ENCODE measurements at places on chromosomes 4 and X. TPM values are rescaled to one million over a fixed set of nuclear protein-coding genes. Genes with fewer than 3 reads are reported as not detected.

Gene GABRA4
- not detected for total RNA-seq

GRCh38 chrX:68354879-68355628, 78.2 kb downstream of the OPHN1 start:
- DNase-seq, result peak; percentile 21

Gene C4orf51
- total RNA-seq, result not detected

GRCh38 chr4:155376387-155377268, at the start of gene MAP9:
TSS of gene MAP9 (minus strand) at chr4:155376965. CDS start at chr4:155375850, 1,115 bp downstream.
- peak; percentile 90 for DNase-seq

- no peak for DNase-seq
These were observed 83.8 kb downstream of the INPP4B start for GRCh38 chr4:142762280-142762679.

DNA sequence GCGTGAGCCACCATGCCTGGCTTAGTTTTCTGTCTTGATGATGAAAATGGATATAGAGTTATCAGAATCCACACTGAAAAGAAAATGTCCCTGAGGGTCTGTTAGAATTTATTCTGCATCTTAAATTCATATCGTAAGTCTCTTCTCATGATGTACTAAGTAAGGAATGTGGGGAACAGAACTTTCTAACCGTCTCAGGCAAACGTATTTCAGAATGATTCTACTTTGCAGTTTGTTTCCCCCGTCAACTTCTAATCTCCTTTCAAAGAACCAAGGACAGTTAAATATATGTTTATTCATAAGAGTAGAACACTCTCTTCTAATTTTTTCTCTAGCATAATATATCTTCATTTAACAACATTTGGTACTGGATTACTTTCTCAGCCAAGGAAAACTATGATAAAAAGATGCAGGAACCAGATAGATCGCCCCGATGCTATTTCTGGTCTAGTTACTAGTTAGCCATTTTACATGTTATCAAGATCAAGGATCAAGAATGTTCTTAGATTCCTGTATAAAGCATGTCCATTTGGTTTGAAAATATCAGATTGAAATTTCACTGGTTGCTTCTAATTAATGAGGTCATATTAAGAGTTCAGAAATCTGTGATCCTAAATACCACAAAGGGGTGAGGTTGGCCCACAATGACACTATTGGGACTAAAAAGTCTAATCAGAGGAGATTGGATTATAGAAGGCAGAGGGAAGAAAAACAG, 49.5 kb downstream of the METTL14 start:
- no peak for DNase-seq

DNA sequence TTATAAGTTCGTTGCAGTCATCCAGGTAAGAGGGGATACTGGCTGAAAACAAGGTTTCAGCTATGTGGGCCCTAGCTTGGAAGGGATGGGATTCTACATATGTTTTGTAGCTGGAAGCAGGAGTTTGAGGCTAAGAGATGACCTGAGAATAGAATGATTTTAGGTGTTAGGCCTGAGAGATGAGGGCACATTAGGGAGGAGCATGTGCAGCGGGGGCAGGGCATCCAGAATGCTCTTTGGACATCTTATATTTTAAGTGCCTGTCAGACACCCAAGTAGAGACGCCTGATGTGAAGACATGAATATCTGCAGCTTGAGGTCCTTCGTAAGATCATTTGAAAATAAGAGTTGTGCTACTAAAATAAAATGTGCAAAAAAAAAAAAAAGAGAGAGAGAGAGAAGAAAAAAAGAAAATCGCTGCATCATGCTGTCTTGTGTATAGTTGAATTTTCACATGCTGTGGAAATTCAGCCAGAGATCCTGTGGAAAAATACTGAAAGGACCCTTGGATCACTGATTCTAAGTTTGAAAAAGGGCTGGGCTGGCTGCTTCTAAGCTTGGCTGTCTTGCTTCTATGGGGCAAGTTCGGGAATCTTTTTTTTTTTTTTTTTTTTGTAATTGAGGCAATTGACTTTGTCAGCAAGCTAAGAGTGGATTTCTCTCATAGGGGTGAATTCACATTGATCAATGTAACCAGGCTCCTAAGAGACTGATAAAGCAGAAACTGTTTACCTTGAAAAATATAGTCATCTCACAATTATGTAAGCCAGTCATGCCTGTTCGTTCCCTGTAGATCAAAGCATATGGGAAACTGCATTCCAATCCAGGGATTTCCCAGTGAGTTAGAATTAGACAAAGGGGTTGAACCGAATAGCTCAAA, 341.0 kb upstream of the GATB start:
- DNase-seq, result peak; percentile 97

- DNase-seq, result no peak
These were observed 38.5 kb downstream of the ABCG2 start for GRCh38 chr4:88119943-88120342.

GRCh38 chr4:155005395-155006090, 202.9 kb upstream of the NPY2R start:
- peak; percentile 24 for DNase-seq

GRCh38 chr4:38774181-38774955, 8.4 kb downstream of the TLR10 start:
- DNase-seq, result peak; percentile 51

- peak; percentile 74 for DNase-seq
These were observed 161.7 kb downstream of the DCHS2 start for GRCh38 chr4:154329939-154330338.

Gene ITIH6
- total RNA-seq, result not detected

- DNase-seq, result no peak
These were observed 45.0 kb downstream of the CPLX1 start for GRCh38 chr4:780716-781492.

- peak; percentile 44 for DNase-seq
These were observed 242.0 kb downstream of the BCOR start for GRCh38 chrX:39855748-39856129.

Gene PDLIM3
- total RNA-seq, result 1.6 TPM

DNA sequence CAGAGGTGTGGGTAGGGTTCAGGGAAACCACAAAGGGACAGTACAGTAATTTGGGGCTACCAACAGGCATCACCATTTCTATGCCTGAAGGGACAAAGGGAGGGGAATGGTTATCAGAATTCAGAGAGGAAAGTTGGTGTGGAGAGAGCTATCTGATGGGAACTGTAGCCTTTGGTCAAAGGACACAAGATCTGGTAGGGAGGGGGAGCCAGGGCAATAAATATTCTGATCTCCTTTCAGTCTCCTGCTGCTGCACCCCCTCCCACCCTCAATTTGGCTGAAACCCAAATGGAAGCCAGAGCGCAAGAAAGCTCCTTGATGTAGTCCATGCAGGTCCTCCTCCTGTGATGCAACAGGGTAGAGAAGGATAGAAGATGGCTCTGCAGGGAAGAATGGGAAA, 14.6 kb downstream of the PGK1 start:
- DNase-seq, result no peak

DNA sequence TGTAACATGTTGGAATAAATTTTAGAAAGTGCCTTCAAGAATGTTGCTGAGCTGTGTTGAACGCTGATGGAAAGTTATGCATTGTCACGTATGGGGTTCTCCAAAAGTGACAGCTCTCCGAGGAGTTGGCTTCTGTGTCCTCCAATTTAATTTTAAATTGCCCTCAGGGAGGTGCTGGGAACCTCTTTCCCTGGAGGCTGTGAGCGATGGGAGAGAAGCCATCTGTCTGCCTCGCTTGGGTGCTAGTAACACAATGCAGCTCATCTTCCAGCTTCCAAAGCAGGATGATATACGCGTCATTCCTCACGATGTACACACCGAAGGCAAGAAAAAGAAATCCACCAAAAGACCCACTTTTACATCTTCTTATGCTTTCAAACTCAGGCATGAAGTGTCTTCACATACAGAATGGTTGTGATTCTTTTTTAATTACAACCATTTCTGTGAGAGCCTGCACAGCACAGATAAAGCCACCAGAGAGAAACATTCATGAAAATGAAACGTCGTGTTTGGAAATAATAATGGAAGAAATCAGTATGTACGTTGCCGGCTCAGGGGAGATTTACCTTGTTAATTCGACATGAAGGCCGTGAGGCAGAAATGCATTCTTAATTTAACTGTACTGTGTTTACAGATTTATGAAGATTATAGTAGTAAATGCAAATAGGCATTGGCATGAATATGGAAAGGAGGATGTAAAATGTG, 218.9 kb downstream of the ASMT start:
- DNase-seq, result no peak

DNA sequence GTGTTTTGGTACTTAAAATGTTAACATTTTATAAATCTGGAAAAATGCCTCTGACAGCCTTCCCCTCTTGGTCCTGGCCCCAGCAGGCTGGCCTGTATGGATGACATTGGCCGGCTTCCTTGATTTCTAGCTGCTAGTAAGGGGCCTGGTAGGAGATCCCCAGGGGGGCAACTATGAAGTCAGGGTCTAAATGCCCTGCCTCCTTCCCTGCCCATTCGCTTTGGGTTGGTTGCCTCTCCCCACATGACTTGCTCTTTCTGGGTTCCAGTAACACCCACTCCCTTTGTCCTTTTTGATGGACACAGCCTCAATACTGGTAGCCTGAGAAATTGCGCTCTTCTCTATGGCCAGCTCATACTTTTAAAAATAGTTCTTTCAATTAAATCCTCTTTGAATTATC, 78.0 kb upstream of the MAD2L1 start:
- no peak for DNase-seq

Gene HSD17B13
- not detected for total RNA-seq

DNA sequence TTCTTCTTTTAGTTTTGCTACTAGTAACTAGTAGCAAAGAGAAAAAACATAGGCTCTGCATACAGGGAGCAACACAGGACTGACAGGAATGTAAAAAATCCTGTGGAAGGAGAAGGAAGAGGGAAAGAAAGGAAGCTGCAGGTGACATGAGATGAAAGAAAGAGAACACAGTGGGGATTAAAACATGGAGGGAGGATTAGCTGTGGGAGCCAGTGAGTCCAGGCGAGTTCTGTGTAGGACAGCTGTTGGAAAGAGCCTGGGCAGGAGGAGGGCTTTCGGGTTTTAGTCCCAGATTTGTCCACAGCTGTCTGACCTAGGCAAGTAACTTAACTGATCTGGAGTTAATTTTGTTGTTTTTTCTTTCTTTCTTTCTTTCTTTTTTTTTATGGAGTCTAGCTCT, 21.6 kb downstream of the CCNG2 start:
- DNase-seq, result no peak

Gene POF1B
- total RNA-seq, result 7.7 TPM

GRCh38 chr4:156401371-156401770, 447.7 kb upstream of the CTSO start:
- no peak for DNase-seq

DNA sequence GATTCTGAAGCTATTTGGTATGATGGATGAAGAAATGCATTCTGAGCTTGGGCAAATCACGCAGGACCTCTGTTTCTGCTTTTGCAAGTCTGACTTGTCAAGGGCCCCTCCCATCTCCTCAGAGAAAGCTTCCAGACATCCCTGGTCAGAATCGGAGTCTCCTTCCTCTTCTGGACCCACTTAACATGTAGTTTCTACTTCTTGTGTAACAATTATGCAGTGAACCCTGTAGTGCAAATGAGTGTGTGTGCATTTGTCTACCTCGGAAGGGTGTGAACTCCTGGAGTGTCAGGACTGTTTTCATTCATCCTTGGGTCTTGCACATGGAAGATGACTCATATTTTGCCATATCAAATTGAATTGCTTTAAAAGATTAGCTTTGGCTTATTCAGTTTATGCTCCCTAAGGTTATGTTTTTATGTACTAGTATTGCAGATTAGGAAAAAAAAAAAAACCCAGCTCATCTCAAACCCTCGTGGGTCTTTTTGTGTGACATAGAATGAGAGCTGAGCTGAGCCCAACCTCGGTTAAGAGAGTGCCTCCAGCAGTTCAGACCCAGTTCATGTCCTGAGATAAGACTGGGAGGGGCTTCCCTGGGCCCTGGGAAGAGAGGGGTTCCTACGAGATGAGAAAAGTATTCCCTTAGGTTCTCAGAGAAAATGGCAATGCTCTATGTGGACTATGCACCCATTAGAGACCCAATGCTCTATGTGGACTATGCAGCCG, 61.1 kb upstream of the RPL34 start:
- DNase-seq, result peak; percentile 37

Gene CLIC2
- 0.13 TPM for total RNA-seq

- no peak for DNase-seq
These were observed 108.0 kb upstream of the ZNF518B start for GRCh38 chr4:10565166-10565780.

Gene CLDN22
- total RNA-seq, result not detected

- no peak for DNase-seq
These were observed 90.7 kb upstream of the PCDH18 start for GRCh38 chr4:137623013-137623412.

Gene GYPE
- not detected for total RNA-seq

DNA sequence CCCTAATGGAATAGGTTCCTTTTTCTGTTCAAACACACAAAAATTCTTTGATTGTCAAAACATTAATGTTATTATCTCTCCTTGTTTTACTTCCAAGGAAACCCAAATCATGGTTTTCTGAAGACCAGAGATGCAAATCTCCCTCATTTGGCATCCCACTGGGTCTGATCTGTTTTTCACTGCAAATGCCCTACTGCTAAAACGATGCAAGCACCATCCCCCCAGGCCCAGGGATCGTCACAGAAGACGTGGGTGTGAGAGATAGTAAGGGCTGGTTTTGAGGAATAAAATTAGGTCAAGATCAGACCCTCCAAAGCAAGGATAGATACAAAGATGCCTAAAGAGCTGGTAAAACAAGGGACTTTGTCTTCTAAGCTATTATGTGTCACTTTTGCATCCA, 33.6 kb downstream of the GSPT2 start:
- DNase-seq, result no peak

Gene ZNF630
- 2.0 TPM for total RNA-seq

DNA sequence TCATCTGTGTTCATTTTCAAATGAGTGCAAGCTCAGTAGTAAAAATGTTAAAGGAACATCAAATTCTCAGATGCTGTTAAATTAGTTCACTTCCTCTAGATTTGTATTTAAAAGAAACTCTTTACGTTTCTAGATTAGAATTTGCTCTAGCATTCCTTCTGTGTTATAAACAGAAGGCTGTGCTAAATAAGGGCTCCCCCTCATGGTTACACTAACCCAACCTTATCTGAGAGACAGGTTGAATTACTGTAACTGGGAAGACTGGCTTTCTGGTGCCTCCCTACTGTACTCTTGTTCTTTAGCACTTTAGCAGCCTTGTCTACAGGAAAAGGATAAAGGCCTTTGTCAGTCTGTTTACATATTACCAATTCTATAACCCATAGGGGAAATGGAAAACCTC, 56.8 kb downstream of the RXFP1 start:
- peak; percentile 63 for DNase-seq

Gene GPR173
- total RNA-seq, result not detected

GRCh38 chrX:104324461-104325212, 69.9 kb upstream of the ESX1 start:
- DNase-seq, result no peak

Gene RBMXL3
- total RNA-seq, result not detected

GRCh38 chrX:24276015-24276414, 37.9 kb downstream of the SUPT20HL2 start:
- no peak for DNase-seq

DNA sequence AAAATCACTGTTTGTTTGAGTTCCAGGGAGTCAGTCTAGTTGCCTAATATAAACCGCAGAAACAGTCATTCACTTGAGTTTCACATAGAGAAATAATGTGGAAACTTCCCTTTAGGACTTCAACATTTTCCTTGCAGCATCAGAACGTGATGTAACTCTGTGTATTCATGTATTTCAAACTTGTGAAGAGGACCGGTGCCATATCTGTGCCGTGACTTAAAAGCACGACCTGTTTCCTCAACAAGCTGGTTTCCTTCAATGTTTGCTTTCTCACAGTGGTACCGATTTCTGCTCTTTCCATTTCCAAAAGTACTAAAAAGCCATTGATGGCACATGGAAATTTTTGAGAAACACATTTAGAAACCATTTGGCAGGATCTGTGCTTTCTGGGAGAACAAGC, 166.6 kb upstream of the RAPGEF2 start:
- no peak for DNase-seq

- no peak for DNase-seq
These were observed 54.0 kb upstream of the ZCCHC13 start for GRCh38 chrX:74249963-74250362.

Gene ERCC6L
- total RNA-seq, result under 0.01 TPM

All from bronchial epithelial cell (primary cell).